ENCODE measurements at places on chromosomes 4 and X.

DNA sequence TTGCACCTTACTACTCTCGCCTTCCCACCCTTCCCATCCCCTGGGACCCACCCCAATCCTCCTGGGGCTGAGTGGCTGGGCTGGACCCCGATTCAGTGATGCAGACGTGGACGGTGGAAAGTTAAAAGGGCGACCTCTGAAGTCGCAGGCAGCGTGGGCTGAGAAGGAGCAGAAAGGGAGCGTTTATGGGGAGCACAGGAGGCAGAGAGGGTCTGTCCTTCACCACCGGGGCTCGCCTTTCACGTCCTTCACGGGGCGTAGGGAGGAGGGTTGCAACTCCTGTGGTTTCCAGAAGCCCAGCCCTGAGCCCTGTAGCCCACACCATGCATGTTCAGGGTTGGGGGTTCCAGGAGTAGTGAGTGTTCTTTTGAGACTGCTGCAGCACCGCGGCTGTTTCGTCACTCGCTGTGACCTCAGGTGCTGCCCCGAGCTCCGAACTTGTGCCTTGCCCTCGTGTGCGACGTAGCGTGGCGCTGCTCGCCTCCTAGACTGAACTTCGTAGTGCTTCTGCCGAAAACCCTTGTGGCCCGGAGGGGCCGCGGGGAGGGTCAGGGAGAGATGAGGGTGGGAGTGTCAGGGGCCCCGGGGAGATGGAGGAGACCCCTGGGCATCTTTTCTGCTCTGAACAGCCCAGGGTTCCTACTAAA lies 1.6 kb downstream of the NHS start:
- DNase-seq: no peak

GRCh38 chrX:107673933-107674479 lies 45.7 kb downstream of the PRPS1 start:
- DNase-seq: peak; percentile 87

DNA sequence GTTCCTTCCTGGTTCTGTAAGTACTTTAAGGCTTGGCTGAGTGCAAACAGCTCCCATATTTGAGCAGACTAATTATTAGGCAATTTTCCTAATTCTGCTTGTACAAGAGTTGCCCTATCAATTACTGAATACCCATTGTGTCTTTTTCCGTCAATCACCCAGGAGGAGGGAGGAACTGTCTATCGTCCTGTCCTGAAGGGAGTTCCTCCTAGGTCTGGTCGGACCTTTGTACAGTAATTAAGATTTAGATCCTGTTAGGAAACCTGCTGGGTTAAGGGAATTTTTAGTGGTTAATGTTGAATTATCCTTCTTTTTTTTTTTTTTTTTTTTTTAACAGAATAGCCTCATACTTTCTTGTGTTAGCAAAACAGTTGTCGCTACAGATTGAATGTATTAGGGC lies 130.1 kb downstream of the KDM6A start:
- DNase-seq: no peak

- DNase-seq: no peak
Measured at GRCh38 chr4:19722404-19722803, 529.3 kb upstream of the SLIT2 start.

DNA sequence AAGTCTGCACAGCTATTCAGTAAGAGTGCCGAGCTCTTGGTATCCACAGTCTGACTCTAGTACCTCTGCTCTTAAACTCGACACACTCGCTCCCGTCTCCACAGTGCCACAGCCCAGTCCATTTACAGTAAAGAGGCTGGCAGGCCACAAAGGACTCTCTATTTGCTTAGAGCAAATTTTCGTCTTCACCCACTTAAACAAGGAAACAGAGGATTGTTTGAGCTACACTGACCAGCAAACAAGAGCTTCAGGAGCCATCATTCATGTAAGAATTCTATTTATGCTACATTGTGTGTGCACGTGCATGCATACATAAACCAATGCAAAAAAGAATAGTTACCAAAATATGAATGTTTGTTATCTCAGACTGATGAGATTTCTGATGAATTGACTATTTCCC lies 290.2 kb downstream of the USP46 start:
- DNase-seq: no peak

DNA sequence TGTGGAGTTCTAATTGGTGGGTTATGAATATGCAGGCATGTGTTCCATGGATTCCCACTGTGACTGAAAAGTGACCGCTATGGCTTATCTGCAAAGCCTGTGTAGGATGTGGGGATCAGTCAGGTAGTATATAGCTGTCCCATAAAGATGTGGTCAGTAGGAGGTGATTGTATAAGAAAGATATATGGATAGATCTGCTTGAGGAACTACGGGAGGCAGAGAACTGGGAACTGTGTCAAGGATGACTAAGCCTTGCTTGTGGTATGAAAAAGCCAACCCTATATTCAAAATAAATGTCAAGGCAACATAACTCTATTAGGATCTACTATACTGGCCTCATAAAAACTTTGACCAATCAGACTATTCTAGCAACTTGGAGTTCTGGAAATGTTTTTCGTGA lies 185.2 kb downstream of the KLHL4 start:
- DNase-seq: no peak
